ENCODE measurements at places on chromosomes 16 and 17.

DNA sequence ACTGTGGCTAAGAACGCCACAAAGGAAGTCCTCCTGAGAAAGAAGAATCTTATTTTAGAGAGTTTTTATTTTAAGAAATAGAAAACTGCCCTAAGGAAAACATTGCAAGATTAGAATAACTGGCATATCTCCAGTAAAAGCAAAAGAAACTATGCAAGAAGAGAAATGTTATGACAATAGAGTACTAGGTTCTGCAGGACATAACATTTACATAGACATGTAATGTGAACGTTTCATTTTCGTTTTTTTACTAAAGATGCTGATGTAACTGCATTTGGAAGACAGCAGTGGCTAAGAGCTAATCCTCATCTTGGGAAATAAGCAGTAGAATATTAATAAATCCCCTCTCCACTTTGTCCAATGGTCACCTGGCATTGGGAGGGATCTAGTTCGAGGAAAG lies 7.8 kb upstream of the ASGR2 start:
- DNase-seq, result no peak
- no peak overlapping the region for H3K27ac ChIP-seq
- H3K36me3 ChIP-seq, result no peaks in the 10 kb centered on the region
- peaks cover 2% of the 10 kb centered on the region for H3K4me1 ChIP-seq

DNA sequence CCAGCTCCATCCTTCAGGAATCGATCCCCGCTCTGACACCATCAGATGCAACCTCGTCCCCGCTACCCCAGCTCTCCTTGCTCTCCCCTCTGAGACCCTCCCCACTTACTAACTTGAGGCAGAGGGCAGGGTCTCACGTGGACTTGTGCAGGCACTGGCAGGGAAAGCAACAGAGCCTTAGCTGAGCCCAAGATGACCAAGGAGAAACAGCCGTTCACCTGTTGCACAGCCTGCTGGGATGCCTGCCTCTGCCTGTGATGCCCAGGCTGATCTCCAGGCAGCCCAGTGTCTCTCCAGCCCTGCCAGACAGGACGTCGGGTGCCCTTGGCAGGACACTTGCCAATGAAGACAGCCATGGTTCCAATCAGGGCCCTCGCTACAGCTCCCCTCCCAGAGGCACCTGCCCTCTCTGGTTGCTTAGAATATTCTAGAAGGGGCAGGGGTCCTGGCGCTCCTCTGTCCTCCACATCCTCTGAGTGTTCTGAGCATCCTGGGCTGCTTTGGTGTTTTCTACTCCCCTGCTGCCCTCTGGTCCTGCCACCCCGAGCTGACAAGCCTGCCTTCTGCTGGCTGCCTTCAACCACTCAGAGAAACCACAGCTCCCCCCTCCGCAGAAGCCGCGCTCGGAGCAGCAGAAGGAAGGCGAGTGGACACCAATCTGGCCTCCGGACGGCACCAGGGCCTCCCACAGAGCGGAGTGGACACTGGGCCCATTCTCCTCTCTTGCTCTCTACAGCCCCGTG lies 6.7 kb downstream of the CEP295NL start:
- no peak for DNase-seq
- no peaks in the 10 kb centered on the region for H3K36me3 ChIP-seq
- H3K27ac ChIP-seq, result peak overlapping the region; percentile 21

DNA sequence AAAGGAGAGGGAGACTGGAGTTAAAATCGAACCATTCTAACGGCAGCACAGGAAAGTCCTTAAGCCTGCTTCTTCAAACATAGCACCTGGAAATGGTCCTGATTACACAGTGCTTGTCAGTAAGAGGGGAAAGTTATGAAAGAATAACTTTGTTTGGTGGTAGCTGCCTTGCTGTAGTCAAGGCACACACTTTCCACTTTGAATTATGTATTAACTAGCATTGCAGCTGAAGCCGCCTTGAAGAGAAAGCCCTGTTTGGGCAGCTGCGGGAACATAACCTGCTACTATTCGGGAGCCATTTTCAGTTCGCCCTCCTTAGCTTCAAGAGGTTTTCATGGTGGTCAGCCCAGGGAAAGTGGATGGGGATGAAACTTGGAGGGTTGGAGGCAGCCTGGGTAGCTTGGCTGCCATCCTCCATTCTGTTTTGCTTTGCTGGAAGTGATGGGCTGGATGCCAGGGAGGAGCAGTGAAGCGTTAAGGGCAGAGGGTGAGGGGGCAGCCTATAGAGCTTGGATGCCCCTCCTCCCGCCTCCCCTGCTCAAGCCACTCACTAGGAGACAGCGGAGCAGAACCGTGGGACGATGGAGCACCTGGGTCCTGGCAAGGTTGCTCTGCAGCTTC lies 5.3 kb upstream of the HAS3 start:
- no peak for DNase-seq
- H3K27ac ChIP-seq, result no peak overlapping the region
- no peak overlapping the region for H3K4me3 ChIP-seq
- H3K36me3 ChIP-seq, result no peaks in the 10 kb centered on the region

DNA sequence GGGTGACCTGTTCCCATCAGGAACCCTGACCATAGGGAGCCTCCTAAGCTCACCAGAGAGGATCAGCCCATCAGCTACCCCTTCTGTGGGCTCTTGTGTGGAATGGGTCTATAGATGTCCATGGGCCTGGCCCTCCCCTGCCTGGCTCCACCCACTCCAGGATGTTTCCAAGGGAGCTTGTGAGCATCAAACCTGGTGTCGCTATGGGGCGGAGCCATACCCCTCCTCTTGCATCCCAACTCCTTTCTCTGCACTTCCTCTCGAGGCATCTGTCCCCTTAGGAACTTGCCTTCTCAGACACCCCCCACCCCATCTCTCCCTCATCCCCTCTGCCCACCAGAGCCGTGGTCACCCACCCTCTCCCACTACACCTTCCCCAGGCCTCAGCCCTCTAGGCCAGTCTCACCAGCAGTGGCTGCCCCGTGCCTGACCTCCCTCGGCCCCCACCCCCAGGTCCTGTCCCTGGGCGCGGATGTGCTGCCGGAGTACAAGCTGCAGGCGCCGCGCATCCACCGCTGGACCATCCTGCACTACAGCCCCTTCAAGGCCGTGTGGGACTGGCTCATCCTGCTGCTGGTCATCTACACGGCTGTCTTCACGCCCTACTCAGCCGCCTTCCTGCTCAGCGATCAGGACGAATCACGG lies 10.4 kb downstream of the KCNH6 start:
- H3K27ac ChIP-seq, result no peak overlapping the region
- H3K36me3 ChIP-seq, result no peaks in the 10 kb centered on the region
- peaks cover 5% of the 10 kb centered on the region for H3K4me1 ChIP-seq
- DNase-seq, result no peak
- peaks cover 18% of the 10 kb centered on the region for H3K27me3 ChIP-seq

DNA sequence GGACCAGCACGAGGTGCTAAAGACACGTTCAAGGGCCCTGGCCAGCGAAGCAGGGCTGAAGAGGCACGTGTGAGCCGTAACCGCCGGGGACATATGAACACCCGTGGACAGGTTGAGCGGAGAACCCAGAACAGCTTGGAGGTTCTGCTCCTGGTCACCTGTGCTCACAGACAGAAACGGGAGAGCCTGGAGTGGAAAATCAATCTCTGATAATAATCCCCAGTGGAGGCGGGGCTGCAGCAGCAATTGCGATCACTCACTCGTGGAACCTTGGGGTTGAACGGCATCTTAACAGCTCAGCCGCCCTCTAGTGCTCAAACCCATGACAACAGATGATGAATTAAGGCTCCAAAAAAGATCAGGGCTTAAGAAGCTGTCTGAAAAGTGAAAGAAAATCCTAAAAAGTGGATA lies 25.6 kb downstream of the WIPI1 start:
- H3K27ac ChIP-seq, result no peak overlapping the region
- no peaks in the 10 kb centered on the region for H3K27me3 ChIP-seq
- peak; percentile 76 for DNase-seq
- H3K4me1 ChIP-seq, result peaks cover 24% of the 10 kb centered on the region

DNA sequence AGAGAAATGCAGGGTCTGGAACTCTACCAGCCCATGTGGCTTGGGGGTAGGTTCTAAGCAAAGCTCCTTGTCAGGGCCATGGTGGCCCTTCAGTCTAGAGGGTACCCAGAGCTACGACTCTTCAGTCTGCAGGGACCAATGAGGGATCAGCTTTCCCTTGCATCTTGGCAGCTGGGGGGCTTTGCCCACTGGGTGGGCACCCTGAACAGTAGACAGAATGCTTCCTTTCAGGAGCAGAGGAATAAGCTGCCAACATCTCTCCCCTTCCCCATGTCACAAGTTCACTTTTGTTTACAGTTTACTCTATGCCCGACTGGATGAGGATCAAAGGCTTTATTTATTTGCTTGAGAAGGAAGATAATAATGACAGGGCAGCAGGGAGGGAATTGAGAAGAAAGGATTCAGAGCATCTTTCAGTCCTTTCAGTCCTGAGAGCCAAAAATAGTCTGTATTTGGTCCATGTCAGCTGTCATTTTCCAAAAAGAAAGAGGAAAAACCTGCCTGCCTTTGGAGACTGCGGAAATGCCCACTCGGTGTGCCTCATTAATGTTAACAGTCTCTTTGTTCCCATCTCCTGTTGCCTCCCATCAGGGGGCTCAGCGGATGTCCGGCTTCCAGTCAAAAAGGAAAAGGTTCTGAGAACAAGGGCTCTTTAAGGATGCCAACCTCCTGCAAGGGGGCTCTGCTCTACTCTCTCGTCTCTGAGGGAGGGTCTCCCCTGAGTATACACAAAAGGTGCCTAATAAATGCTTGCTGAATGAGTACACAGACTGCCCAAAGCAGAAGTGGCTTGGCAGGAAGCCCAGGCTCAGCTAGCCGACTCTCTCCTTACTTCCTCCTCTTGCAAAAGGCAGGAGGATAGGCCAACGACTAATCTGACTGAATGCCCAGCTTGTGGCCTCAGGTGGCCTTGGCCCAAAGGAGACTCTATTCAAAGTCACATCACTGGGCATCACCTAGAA lies 17.1 kb downstream of the TRAF4 start:
- no peak for DNase-seq
- peaks cover 6% of the 10 kb centered on the region for H3K4me1 ChIP-seq
- H3K36me3 ChIP-seq, result no peaks in the 10 kb centered on the region
- H3K27me3 ChIP-seq, result no peaks in the 10 kb centered on the region
- H3K4me3 ChIP-seq, result no peak overlapping the region
- no peak overlapping the region for H3K27ac ChIP-seq

GRCh38 chr16:69834807-69835466 lies 72.8 kb downstream of the WWP2 start:
- H3K36me3 ChIP-seq, result peaks cover 4% of the 10 kb centered on the region
- no peaks in the 10 kb centered on the region for H3K27me3 ChIP-seq
- DNase-seq, result no peak
- H3K4me1 ChIP-seq, result peaks cover 3% of the 10 kb centered on the region
- H3K27ac ChIP-seq, result no peak overlapping the region
- H3K4me3 ChIP-seq, result no peak overlapping the region

DNA sequence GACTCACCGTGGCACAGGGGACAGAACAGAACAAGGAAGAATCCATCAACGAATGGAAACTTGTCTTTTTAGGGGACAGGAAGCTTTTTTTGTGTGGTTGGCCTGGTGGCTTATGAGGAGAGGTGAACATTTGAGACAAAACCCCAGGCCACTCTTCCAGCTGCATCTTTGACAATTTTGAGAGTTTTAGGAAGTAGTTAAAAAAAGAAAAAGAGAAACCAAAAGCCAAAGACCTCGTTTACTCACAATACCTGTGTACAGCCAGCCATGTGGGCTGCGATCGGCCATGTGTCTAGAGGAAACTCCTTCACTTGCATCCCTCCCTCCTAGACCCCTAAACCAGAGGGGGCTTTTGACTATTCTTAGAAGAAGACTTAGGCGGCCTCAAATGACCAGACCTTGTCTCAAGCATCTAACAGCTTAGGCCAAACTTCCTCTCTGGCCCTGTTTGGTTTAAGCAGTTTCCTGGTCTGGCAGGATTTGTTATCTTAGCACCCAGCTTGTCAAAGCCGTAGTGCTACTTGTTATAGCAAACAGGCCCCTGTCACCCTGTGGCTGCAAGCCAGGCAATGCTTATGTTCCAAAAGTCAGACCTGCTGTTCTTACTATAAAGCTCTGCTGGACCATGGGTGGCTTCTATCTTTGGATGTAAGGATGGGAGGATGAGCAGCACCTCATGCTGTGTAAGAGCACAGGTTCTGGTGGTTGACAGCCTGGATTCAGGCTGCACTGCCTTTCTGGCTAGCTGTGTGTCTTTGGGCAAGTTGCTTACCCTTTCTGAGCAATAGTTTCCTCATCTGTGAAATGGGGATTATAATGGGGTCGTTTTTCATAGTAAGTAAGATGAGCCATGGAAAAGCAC lies 17.7 kb downstream of the KSR1 start:
- peak overlapping the region; percentile 94 for H3K27ac ChIP-seq
- H3K4me3 ChIP-seq, result peak overlapping the region; percentile 32
- no peaks in the 10 kb centered on the region for H3K27me3 ChIP-seq
- no peaks in the 10 kb centered on the region for H3K36me3 ChIP-seq
- DNase-seq, result peak; percentile 40

GRCh38 chr17:50955667-50956120 lies 89.5 kb upstream of the TOB1 start:
- DNase-seq, result no peak
- peaks cover 6% of the 10 kb centered on the region for H3K4me1 ChIP-seq
- no peaks in the 10 kb centered on the region for H3K27me3 ChIP-seq

DNA sequence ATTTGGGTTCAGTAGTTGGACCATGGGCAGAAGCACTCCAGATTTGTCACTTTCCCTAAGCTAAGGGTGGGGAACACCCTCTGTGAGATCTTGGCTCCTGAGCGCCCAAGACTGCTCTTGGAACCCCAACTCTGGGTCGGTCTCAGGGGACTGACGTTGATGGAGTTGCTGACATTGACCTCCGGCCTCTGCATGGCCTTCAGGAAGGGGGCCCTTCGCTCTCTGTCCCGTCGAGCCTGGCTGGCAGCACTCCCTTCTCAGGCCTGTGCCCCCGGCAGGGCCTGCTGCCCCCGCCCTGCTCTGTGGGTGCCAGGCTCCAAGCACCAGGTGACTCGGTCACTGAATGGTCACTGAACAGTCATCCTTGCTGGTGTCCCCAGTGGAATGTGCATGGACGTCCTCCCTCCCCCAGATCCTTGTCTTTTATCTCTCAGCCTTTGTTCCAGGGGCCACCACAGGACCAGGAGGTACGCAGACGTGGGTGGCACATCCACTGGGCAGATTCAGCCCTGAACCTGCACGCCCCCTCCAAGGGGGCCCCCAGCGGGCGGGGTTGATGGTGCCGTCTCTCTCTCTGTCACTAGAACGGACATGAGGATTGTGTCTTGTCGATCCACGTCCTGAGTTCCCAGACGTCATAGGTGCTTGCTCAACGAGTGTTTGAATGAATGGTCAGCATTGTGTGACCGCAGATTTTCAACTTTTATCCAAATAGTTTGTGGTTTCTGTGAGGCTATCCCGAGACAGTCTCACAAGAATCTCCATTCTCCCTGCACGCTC lies 314.5 kb downstream of the SEC14L1 start:
- peaks cover 30% of the 10 kb centered on the region for H3K4me1 ChIP-seq
- no peaks in the 10 kb centered on the region for H3K27me3 ChIP-seq
- H3K4me3 ChIP-seq, result peak overlapping the region; percentile 98
- peak overlapping the region; percentile 99 for H3K27ac ChIP-seq
- no peak for DNase-seq
- peaks cover 31% of the 10 kb centered on the region for H3K36me3 ChIP-seq

- no peaks in the 10 kb centered on the region for H3K4me1 ChIP-seq
- peaks cover under 1% of the 10 kb centered on the region for H3K36me3 ChIP-seq
- H3K4me3 ChIP-seq, result no peak overlapping the region
- H3K27me3 ChIP-seq, result peaks cover 9% of the 10 kb centered on the region
These were observed 117.4 kb upstream of the CES5A start for GRCh38 chr16:55992551-55992950.

- H3K27me3 ChIP-seq, result peaks cover 2% of the 10 kb centered on the region
- no peaks in the 10 kb centered on the region for H3K4me1 ChIP-seq
- no peak overlapping the region for H3K27ac ChIP-seq
- H3K36me3 ChIP-seq, result no peaks in the 10 kb centered on the region
- no peak for DNase-seq
These were observed 74.7 kb downstream of the TBC1D16 start for GRCh38 chr17:79960788-79961522.
